Fibroblast of skin of right biceps (primary cell): ENCODE measurements at places on chromosomes 11 and 22.

DNA sequence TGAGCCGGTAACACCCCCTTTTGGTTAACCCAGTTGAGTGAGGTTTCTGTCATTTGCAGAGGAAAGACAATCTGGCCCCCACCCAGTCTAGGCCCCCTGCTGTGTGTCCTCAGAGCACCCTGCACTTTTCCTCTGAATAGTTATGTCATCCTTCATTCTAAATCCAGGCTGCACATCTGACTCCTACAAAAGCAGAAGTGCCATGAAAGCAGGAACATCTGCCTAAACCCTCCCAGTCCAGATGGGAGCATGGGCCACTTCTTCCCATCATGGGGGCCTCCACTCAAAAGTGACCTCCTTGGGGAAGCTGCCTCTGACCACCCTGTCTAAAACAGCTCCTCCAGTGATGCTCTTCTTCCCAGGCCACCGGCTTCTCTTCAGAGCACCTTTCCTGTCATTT, 53.7 kb upstream of the HMGXB4 start:
- no peak for DNase-seq

- DNase-seq = no peak
These were observed 4.7 kb downstream of the CHID1 start for GRCh38 chr11:905952-906351.

DNA sequence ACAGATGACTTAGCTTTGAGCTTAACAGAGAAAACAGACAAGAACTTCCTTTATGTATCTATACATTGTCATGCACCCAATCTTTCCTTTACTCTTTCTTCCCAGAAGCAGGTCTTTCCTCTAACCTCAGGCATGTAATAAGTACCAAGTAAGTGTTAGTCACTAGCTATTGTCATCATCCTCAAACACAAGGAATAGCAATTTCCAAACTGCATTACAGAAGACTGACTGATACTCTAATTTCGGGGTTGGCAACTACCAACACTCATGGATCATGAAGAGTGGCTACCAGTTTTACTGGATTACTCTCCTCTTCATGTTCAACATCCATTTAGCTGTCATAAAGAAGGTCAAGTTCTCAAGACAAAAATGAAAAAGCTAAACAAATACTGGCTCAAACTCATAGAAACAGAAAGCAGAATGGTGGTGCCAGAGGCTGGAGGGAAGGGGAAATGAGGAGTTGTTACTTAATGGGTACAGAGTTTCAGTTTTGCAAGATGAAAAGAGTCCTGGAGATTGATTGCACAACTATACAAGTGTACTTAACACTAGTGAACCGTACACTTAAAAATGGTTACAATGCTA, 111.6 kb downstream of the SIK3 start:
- DNase-seq = peak; percentile 94

- DNase-seq = no peak
These were observed 114.3 kb upstream of the ZC3H12C start for GRCh38 chr11:109978895-109979294.

- DNase-seq = no peak
These were observed 1.4 kb upstream of the CCT8L2 start for GRCh38 chr22:16594026-16594425.

- no peak for DNase-seq
These were observed 8.3 kb downstream of the RELT start for GRCh38 chr11:73384531-73384871.

DNA sequence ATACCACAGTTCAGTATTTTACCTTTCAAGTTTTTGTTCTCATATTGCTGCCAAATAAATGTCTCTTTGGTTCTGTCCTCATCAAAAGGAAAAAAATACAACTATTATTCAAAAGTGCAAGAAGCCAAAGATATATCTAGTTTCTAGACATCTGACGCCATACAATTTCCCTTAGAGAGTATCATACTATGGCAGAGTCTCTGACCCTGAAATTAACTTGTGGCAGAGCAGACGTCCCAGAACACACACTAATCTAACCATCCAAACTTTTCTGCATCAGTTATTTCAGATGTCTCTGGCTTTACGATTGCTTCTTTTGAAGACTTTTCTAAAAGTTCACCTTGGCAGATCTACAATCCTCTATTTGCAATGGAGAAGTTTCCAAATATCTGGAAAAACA, 2.7 kb downstream of the OR51T1 start:
- DNase-seq = no peak

GRCh38 chr11:128470081-128470480, 117.3 kb downstream of the ETS1 start:
- DNase-seq = no peak

DNA sequence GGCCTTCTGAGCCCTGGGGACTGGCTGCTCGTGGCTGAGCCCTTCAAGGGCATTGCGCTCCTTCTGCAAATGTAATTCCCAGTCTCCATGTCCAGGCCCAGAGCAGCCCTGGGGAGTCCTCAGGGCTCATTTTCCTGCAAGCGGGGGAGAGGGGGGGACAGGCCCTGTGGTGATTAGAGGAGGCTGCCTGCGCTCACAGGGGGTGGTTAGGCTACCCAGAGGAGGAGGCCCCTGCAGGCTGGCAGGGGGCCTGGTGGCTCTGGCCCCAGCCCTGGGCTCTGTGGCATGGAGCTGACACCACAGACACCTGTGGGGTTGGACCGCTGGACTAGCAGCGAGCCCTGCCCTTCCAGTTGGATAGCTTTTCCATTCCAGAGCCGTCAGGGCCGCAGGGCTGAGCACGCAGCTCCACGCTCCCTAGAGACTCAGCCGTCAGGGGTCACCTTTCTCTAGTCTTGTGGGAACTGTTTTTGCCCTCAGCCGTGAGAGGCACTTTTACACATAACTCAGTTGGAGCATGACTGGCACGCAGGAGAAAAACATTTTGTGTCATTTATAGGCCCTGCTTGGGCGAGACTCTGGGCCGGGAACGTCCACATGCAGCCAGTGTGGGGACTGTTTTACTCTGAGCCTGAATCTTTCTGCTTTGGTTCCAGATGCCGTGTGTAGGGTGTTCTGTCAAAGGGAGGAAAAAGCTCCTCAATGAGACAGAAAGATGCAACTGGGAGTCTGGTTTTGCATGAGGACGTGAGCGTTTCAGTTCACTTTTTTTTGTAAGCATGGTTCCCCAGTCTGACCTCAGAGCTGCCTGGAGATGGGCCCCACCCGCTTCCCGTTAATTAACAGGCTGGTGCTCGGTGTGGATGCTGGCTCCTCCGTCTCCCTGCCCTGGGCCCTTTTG, 58.1 kb downstream of the LRP5 start:
- peak; percentile 19 for DNase-seq

- DNase-seq = no peak
These were observed 4.0 kb upstream of the L3MBTL2 start for GRCh38 chr22:41201141-41201540.

DNA sequence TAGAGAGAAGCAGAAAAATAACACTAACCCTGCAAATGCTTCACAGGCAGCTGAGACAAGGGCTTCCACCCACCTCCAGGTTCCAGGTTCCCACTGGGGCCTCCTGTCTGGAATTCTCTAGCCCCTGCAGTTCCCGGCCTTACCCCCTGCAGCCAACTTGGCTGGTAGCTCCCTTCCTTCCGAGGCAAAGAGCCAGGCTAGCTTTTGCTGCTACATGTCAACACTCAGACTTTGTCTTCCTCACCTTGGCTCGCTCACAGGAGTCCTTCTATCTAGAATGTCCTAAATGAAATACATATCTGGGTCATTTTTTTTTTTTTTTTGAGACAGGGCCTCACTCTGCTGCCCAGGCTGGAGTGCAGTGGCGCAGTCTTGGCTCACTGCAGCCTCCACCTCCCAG, 9.9 kb upstream of the TTLL1 start:
- no peak for DNase-seq

DNA sequence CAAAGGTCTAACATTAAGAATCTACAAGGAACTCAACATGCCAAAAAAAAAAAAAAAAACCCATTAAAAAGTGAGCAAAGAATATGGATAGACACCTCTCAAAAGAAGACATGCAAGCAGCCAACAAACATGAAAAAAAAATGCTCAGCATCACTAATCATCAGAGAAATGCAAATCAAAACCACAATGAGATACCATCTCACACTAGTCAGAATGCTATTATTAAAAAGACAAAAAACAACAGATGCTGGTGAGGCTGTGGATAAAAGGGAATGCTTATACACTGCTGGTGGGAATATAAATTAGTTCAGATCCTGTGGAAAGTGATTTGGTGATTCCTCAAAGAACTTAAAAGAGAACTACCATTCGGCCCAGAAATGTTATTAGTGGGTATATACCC, 257.7 kb upstream of the PLET1 start:
- peak; percentile 23 for DNase-seq
